ENCODE measurements at places on chromosomes 1 and 21.

- DNase-seq = no peak
These were observed 90.0 kb downstream of the VWA5B1 start for GRCh38 chr1:20380616-20381035.

DNA sequence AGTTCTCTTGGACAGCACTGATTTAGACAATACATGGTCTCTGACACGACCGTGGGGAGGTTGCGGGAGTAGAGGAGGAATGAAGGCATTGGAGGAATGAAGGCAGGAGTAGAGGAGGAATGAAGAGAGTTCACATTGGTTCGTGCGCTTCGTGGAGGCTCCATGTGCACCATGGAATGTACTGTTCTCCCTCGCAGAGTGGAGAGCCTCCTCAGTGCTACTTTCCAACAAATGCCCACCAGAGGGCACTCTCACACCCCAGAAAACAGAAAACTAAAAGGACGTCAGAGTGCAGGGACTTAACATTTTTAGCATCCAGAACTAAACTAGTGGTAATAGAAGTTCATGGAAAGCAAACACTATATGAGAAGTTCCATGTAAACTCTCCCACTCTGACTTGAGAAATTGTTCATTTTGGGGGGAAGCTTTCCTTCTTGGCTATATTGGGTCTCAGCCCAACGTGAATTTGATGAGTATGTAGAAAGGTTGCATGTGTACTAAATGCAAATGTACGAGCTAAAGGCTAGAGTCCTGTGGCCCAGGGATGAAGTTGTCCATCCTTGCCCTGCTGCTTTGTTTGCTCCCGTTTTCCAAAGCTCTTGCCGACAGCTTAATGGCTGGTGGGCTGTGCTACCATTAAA, 211.6 kb downstream of the LMX1A start:
- DNase-seq = no peak

- no peak for DNase-seq
These were observed 444.7 kb downstream of the CAMTA1 start for GRCh38 chr1:7229696-7230631.

GRCh38 chr1:96926176-96926575, 204.6 kb downstream of the PTBP2 start:
- DNase-seq = no peak

GRCh38 chr1:44650159-44650831, 24.0 kb downstream of the TMEM53 start:
- DNase-seq = no peak

DNA sequence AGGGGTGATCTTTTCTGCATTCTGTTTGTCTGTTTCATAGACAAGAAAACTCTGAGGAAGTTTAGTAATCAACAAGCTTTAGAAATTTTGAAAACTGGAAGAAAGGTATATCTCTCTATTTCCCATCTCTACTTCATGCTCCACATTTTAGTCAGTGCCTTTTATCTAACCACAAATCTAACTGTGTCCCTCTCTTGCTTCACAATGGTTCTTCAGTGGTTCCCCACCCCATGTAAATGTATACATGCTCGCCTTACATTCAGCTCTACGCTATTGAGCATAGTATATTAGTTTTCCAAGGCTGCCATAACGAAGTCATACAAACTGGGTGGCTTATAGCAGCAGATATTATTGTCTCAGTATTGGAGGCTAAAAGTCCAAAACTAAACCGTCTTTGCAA, 14.4 kb upstream of the SAMSN1 start:
- no peak for DNase-seq

DNA sequence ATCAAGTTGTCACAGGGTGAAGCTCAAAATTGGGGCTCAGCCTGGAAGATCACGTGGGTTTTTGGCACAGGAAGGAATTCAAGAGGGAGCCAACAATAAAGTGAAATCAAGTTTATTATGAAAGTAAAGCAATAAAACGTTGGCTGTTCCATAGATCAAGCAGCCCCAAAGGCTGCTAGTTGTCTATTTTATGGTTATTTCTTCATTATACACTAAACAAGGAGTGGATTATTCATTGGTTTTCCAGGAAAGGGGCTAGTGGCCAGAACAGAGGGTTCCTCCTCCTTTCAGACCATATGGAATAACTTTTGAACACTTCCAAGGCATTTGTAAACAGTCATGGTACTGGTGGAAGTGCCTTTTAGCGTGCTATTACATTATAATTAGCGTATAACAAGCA, 723.5 kb upstream of the ADAMTS5 start:
- DNase-seq = no peak

- DNase-seq = no peak
These were observed 36.4 kb downstream of the OLFML2B start for GRCh38 chr1:161987303-161987702.

GRCh38 chr1:82492159-82492558, 691.4 kb downstream of the ADGRL2 start:
- DNase-seq = no peak

DNA sequence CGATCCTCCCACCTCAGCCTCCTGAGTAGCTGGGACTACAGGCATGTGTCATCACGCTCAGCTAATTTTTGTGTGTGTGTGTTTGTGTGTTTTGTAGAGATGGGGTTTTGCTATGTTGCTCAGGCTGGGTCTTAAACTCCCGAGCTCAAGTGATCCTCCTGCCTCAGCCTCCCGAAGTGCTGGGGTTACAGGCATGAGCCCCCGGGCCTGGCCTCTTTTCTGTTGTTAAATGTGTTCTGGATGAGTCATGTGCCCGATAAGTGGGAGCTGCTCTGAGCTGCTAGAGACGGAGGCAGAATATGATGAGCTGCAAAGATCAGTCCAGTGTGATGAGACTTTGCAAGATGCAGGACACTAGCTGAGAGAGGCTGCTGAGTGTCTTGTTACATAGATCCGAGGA, 75.5 kb downstream of the VPS13D start:
- no peak for DNase-seq

GRCh38 chr21:35563885-35564451, 496.4 kb downstream of the SETD4 start:
- no peak for DNase-seq

GRCh38 chr1:172708452-172708851, 49.5 kb downstream of the FASLG start:
- no peak for DNase-seq

- DNase-seq = no peak
These were observed 189.1 kb upstream of the POU3F1 start for GRCh38 chr1:38235705-38236104.

DNA sequence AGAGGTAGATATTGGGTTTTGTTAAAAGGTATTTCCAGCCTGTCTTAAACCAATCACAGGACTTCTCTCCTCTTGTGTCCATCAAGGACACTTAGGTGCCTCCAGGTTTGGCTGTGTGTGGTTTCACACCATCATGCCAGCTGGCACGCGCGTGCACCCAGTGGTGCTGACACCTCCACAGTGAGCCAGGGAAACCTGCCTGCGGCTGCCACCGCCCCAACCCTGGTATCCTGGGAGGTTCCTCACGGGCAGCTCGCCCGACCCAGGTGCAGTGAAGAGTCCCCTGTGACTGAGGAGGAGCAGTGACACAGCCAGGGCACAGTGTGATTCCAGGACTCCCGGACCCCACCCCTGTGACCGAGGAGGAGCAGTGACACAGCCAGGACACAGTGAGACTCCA, 13.2 kb upstream of the COL6A2 start:
- DNase-seq = no peak

DNA sequence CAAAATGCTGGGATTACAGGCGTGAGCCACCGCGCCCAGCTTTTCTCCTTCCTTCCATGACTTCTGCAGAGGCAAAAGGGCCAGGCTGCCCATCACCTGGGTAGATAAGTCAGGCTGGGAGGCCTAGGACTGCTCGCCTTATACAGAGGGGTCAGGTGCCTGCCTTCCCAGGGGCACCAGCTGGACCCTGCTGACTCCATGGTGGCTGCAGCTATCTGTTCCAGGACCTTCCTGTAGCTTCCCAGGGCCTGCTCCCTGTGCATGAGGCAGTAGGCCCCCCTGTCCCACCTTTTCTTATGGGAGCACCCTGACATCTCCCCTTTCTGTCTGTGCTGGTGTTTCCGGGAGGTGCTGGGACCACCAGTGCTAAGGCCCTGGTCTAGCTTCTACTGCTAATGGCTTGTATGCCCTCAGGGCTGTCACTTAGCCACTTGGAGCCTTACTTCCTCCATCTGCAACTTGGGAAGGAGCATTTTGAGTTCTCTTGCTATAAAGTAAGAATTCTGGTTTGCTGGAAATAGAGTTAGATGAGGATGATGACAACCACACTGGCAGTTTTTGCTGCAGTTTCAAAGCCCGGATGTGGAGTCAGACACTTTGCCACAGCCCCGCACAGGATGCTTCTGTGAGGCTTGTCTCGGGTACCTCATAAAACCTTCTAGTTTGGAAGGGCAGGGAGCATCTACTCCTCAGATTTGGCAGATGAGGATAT, 14.4 kb downstream of the SOX13 start:
- DNase-seq = no peak

DNA sequence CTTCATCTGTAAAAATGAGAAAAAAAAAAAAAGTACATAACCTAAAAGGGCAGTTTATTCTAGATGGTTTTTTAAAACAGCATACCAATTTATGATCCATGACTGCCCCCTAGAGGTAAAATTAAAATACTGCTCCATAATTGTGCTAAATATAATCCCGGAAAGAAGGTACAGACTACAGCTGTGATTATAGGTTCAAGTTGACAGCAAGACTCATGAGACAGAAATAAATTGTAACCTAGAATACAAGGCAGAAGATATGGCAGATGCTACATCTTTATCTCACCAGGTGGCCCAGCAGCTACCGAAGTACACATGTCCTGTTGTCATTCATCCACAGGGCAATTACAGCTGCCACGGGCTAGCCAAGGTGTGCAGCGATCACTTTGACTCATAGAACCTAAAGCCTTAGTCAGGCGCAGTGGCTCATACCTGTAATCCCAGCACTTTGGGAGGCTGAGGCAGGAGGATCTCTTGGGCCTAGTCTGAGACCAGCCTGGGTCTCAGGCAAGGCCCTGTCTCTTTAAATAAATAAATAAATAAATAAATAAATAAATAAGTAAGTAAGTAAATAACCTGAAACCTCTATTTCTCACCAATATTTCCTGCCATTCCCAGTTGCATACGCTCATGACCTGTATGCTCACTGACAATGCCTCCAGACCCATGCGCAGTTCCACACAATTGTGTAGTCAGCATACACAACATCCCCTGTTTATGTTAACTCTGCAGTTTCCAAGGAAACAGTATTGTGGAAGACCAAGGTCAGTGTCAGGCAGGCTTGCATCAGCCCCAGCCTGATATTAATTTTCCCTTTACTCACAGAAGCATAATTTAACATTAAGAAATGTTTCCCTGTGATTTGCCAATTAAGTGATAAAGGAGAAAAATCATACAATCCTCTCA, 18.3 kb upstream of the PPIE start:
- DNase-seq = no peak

GRCh38 chr1:165287781-165288180, 68.7 kb downstream of the LMX1A start:
- DNase-seq = no peak

GRCh38 chr1:197399755-197400521, 131.9 kb downstream of the CRB1 start:
- no peak for DNase-seq

GRCh38 chr1:117699953-117700352, 94.1 kb downstream of the TENT5C start:
- no peak for DNase-seq

DNA sequence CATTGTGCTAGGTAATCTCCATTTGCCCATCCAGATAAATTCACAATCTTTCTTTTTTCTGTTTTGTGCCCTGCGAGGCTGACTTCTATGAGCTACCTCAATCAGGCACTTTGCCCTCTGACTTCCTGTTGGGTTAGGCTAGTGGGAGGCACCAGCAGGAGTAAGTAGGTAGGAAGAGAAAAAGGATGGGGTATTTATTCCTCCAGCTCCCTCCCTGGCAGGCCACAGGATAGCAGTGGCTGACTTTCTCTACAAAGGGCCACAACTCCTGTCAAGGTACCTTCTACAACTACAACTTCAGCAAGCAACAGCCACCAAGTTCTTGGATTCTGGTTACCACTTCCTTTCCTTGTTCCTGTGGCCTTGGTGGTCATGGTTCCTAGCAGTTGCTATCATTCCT, 18.8 kb upstream of the GORAB start:
- no peak for DNase-seq

- DNase-seq = no peak
These were observed 13.8 kb downstream of the CFAP74 start for GRCh38 chr1:1989789-1990188.

DNA sequence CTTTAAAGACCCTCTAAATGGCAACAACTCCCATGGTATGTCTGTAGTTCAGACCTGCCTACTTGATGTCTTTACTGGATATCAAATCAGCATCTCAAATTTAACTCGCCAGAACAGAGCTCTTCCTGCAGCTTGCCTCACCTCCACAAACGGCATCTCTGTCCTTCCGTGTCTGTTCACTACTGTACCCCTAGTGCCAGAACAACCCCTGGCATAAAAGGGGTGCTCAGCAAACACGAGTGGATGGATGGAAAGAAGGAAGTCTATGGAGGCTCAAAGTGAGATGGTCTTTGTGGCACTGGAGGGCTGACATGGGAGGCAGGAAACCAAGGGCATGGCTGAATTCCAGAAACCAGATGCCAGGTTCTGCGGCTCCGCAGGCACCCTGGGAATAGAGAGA, 22.7 kb downstream of the MRPL37 start:
- DNase-seq = no peak

- no peak for DNase-seq
These were observed 96.6 kb upstream of the ZNF281 start for GRCh38 chr1:200506471-200506870.

DNA sequence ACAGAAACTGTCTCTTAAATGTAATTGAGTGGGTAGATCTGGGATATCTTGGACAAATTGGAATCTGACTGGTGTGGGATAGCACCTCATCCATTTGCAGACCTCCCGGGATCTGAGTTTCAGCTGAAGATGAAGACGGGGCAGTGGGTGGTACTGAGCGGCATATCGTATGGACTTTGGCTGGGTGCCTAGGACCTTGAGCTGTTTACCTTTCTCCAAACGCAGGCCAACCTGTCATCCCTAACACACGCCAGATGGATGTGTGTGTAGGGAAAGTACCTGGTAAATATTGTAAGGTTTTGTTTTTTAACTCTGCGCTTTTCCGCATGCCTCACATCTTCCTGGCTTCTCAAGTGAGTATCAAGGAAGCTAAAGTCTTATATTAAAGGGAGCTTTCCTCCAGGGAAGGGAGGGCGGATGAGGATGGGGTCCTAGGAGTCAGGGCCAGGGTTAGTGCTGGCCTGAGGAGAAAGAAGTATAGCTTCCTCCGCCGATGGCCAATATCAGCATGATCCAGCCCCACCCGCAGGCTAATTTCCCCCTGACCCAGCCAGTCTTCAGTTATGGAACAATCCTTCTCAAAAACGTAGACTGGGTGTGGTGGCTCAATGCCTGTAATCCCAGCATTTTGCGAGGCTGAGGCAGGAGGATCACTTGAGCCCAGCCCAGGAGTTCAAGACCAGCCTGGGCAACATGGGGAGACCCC, 26.2 kb downstream of the ATP8B2 start:
- no peak for DNase-seq
